ENCODE measurements at places on chromosomes 6 and 20.

GRCh38 chr6:36336779-36337241 lies at the start of gene BNIP5:
BNIP5 (minus strand) TSS chr6:36336888; CDS start chr6:36330690, 6,198 bp downstream.
- peak; percentile 3 for DNase-seq

GRCh38 chr6:124573953-124574352 lies 388.3 kb upstream of the RNF217 start:
- no peak for DNase-seq

DNA sequence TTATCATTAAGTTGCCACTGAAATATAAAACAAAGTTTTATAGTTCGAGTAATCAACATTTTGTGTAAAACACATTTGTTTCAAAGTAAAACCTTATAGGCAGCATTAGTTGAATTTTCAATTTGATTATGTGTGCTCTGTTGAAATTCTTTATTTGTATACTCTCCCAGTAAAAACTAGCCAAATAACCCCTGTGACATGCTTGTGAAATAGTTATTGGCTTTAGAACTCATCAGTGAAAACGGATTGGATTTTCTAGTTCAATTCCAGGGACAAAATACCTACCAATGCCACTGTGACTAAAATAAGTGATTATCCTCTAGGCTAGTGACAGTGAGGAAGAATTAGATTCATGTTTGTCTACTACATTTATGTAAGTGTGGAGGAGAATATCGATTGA lies 212.9 kb downstream of the TMEM200A start:
- no peak for DNase-seq

- DNase-seq = no peak
Observed at GRCh38 chr6:32151181-32151862, 417 bp downstream of the PRRT1 start.

DNA sequence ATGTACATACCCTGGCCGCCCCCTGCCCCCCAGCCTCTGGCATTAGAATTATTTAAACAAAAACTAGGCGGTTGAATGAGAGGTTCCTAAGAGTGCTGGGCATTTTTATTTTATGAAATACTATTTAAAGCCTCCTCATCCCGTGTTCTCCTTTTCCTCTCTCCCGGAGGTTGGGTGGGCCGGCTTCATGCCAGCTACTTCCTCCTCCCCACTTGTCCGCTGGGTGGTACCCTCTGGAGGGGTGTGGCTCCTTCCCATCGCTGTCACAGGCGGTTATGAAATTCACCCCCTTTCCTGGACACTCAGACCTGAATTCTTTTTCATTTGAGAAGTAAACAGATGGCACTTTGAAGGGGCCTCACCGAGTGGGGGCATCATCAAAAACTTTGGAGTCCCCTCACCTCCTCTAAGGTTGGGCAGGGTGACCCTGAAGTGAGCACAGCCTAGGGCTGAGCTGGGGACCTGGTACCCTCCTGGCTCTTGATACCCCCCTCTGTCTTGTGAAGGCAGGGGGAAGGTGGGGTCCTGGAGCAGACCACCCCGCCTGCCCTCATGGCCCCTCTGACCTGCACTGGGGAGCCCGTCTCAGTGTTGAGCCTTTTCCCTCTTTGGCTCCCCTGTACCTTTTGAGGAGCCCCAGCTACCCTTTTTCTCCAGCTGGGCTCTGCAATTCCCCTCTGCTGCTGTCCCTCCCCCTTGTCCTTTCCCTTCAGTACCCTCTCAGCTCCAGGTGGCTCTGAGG lies 7.6 kb downstream of the CDKN1A start:
- DNase-seq = no peak

GRCh38 chr6:90078513-90079289 lies 184.4 kb downstream of the GJA10 start:
- no peak for DNase-seq

DNA sequence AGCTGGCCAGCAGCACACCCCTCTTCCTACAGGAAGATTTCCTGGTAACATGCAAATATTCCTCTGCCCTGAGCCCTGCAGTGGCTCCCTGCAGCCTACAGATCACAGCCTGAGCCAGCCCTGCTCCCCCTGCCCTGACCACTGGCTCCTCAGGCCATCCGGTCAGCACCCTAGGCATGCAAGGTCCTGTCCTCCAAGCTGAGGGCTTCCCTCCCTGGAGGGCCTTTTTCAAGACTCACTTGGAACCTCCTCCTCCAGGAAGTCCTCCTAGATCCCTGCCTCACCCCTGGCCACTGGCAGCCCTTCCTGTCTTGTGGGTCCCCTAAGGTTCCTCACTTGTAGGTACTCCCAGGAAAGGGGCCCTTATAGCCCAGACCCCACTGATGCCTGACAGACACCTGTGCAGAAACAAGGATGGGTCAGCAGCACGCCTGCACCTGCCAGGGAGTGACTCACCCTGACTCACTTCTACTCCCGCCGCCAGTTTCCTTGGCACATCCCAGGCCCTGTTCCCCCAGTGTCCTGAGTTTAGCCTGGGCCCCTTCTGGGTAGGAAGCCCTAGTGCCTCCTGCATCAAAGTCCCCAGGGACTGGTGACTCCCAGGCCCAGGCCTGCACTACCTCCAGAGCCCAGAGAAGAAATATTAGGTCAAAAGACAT lies 3.2 kb downstream of the SLC4A11 start:
- no peak for DNase-seq

- DNase-seq = no peak
Observed at GRCh38 chr20:15359056-15359455, 1021.6 kb upstream of the FLRT3 start.

DNA sequence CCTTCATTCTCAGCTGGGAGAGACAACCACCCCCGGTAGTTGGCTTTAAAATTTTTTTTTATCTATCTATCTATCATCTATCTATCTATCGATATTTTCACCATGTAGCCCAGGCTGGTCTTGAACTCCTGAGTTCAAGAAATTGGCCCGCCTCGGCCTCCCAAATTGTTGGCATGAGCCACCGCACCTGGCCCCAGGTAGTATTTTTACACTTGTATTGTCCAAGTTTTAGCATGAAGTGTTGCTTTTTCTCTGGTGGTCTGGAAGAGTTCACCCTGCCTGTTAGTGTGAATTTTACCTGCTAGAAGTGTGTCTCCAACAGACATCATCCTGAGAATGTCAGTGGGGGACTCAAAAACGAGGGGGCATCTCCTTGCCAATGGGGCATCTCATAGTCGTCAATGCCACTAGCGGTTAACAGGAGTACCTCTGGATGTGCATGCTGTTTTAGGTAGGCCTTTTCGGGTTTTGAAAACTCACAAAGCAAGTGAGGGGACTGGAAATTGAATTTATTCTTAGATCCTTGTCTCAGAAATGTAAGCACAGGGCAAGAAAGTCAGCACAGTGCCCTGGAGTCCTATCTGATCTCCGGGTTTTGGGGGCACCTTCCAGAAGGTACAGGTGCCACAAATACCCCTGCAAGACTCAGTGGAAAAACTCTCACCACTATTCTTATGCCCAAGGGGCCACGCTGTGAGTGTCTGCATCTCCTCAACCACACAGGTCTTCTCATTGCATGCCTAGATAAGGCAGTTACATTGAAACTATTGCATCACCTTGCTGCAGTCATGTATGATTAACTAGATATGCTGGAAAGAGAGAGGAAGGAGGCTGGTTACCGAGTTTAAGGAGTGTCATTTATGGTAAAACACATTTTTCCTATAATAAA lies 37.1 kb downstream of the TNFAIP3 start:
- no peak for DNase-seq

GRCh38 chr20:46145713-46146112 lies 27.6 kb downstream of the CD40 start:
- no peak for DNase-seq

- no peak for DNase-seq
Observed at GRCh38 chr6:72149715-72150114, 263.4 kb downstream of the RIMS1 start.

- DNase-seq = no peak
Observed at GRCh38 chr6:137697267-137697938, 169.7 kb upstream of the TNFAIP3 start.

- DNase-seq = no peak
Observed at GRCh38 chr6:109292983-109293586, 89.2 kb downstream of the CD164 start.

DNA sequence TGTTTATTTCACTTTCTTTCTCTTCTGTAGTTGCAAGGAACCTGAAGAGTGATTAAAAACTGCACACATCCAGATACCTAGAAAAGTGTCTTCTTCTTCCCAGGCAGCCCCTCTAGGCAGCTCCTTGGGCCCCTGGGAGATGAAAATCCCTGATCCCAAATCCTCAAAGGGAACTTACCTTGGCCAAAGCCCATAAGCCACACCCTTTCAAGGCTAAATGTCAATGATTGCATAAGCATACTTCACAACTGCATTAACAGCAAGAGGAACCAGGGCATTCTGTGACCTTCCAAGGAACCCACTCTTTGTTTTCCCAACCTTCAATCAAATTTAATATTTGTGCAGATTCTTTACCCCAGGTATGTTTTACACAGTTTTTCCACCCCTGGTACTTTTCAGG lies 4.4 kb upstream of the HMGN3 start:
- no peak for DNase-seq

DNA sequence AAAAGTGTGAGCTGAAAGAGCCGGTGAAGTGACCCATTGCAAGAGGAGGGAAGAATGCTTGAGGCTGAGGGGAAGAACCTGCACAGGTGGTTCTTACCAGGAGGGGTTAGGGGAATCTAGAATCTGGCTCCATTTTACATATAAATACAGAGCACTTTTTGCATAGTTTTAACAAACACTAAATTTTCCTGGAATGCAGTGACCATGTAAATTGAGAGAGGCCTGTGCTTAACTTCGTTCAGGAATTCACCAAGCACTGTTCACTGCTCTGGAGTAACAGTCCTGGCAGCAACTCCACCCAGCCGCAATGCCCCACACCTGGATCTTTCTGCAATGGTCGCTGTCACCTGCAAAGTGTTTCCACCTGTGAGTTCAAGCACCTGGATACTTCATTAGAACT lies 13.2 kb upstream of the RIPOR3 start:
- DNase-seq = no peak

GRCh38 chr20:41690702-41691101 lies 72.5 kb upstream of the CHD6 start:
- no peak for DNase-seq

- DNase-seq = peak; percentile 69
Observed at GRCh38 chr6:157099912-157100593, 223.3 kb downstream of the TMEM242 start.

- DNase-seq = peak; percentile 17
Observed at GRCh38 chr6:26472549-26473290, 15.0 kb downstream of the BTN2A1 start.

GRCh38 chr20:5996765-5997164 lies 46.3 kb downstream of the MCM8 start:
- peak; percentile 49 for DNase-seq

- no peak for DNase-seq
Observed at GRCh38 chr6:121285041-121285440, 49.2 kb downstream of the TBC1D32 start.

DNA sequence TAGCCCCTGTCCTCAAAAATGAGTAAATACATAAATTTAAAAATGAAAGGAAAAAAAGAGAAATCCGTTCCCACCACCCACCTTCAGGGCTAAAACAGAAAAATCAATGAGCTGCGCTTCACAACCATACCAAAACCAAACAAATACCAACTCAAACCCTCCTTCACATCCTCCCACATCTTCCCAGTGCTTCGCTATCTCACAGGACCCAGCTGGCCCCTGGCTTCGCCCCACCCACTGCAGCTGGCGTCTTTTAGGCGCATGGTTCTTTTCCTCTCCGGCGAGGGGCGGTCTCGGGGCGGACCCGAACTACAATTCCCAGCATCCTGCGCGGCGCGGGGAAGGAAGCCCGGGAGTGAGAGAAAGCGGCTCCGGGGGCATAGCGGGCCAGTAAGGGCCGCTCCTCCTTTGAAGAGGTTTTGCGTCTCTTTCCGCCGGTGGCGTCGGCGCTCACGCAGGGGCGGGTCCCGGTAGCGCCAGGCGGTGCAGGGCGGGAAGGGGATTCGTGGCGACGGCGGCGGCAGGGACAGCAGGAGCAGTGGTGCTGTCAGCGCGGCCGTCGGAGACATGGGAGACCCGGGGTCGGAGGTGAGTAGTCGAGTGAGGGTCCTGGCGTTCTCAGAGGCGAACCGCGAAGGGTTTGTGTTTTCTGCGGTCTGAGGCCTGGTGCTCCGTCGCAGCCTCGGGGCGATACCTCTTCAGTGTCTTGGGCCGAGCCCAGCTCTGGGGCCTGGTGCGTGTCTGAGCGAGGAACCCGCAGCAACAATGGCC lies at the start of gene ZNF451:
Gene ZNF451, plus strand, starts transcription at position 502 of the 771 bp plus-strand sequence. Its CDS starts 66 bp downstream, at position 568.
- DNase-seq = peak; percentile 95

DNA sequence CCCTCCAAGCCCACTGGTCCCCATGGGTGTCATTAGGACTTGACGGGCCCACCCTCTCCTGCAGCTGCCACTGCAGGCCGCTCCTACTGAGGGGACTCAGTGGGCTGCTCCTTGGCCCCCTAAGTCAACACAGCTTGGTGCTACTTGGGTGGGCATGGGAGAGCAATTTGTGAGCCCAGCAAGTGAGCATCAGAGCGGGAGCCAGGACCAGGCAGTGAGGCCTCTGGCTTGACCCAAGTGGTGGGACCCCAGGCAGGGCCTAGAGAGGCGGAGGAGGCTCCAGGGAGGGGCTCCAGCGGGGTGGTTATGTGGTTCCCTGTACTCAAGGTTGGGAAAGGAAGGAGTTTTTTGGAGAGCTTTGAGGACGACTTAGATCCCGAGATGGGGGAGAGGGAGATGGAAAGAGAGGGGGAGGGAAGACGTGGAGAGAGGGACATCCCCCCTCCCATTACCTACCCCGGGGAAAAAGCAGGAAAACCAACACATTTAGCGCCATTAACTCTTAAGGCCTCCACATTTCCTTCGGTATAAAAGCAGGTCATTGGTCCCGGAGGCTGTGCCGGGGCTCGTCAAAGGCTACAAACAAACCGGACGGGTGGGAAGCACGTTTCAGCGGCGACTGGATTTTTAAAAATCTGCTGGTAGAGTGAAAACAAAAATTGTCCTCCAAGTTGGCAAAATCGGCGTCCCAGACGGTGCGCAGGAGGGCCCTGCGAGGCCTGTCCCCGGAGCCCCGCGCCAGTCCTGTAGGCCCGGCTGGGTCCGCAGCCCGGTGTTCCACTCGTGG lies 8.8 kb downstream of the FOXC1 start:
- no peak for DNase-seq

- DNase-seq = no peak
Observed at GRCh38 chr6:24397631-24398030, 5.1 kb upstream of the MRS2 start.

DNA sequence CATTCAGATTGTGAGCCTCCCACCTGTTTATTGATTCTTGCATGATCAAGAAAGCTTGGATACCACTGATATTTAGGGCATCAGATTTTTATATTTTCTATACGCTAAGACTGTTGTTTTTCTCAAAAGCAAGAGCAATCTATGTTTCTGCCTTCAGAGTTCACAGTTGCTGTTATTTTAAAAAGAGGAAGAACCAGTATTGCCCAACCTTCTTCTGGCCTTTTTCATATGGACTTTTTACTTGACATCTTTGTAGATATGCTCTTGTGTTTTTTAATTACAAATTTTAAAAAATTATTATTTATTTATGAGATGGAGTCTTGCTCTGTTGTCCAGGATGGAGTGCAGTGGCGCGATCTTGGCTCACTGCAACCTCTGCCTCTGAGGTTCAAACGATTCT lies 28.9 kb downstream of the SLC17A5 start:
- no peak for DNase-seq

GRCh38 chr20:42051921-42052320 lies 433.7 kb upstream of the CHD6 start:
- no peak for DNase-seq

GRCh38 chr20:48673507-48673906 lies 154.3 kb downstream of the PREX1 start:
- DNase-seq = no peak

GRCh38 chr20:24648481-24648880 lies 179.1 kb downstream of the SYNDIG1 start:
- DNase-seq = no peak

- DNase-seq = no peak
Observed at GRCh38 chr6:125099211-125100073, 54.1 kb upstream of the TPD52L1 start.

Data from CD4-positive, alpha-beta T cell treated with Interleukin-6 at 100 ng/mL for 8 hours (primary cell).